ENCODE measurements at places on chromosomes 2 and 18. TPM values are rescaled to one million over a fixed set of nuclear protein-coding genes. Genes with fewer than 3 reads are reported as not detected.
A peak's percentile ranks its signal among the peaks of the same experiment; 100 is the strongest.

GRCh38 chr2:143068509-143068908, 60.7 kb upstream of the ARHGAP15 start:
- H3K27ac ChIP-seq, result no peak overlapping the region
- no peaks in the 10 kb centered on the region for H3K4me1 ChIP-seq
- DNase-seq, result no peak
- no peaks in the 10 kb centered on the region for H3K27me3 ChIP-seq

Gene CYS1
- 0.04 TPM for polyA plus RNA-seq

Gene PLEKHH2
- 3.1 TPM for polyA plus RNA-seq

Gene PRKAG3
- polyA plus RNA-seq, result not detected

GRCh38 chr2:121321476-121321875, 36.5 kb upstream of the TFCP2L1 start:
- no peaks in the 10 kb centered on the region for H3K36me3 ChIP-seq
- DNase-seq, result no peak
- peaks cover 12% of the 10 kb centered on the region for H3K4me1 ChIP-seq
- H3K4me3 ChIP-seq, result no peak overlapping the region
- no peaks in the 10 kb centered on the region for H3K27me3 ChIP-seq

Gene CDH19
- polyA plus RNA-seq, result not detected

Gene TMX3
- 12.9 TPM for polyA plus RNA-seq

- peak overlapping the region; percentile 80 for H3K4me3 ChIP-seq
- H3K36me3 ChIP-seq, result no peaks in the 10 kb centered on the region
- H3K27ac ChIP-seq, result no peak overlapping the region
- H3K4me1 ChIP-seq, result peaks cover 13% of the 10 kb centered on the region
- H3K27me3 ChIP-seq, result peaks cover 19% of the 10 kb centered on the region
Measured at GRCh38 chr18:75160364-75160763, 48.6 kb downstream of the PTGR3 start.

GRCh38 chr18:76491473-76491775, 3.6 kb downstream of the ZNF516 start:
- DNase-seq, result peak; percentile 41
- peak overlapping the region; percentile 84 for H3K4me3 ChIP-seq
- H3K27me3 ChIP-seq, result no peaks in the 10 kb centered on the region
- peaks cover 40% of the 10 kb centered on the region for H3K4me1 ChIP-seq
- no peaks in the 10 kb centered on the region for H3K36me3 ChIP-seq
- peak overlapping the region; percentile 100 for H3K27ac ChIP-seq

GRCh38 chr2:42984617-42985016, 192.2 kb upstream of the HAAO start:
- H3K4me3 ChIP-seq, result no peak overlapping the region
- no peaks in the 10 kb centered on the region for H3K36me3 ChIP-seq
- no peaks in the 10 kb centered on the region for H3K27me3 ChIP-seq
- H3K27ac ChIP-seq, result no peak overlapping the region
- DNase-seq, result no peak

- H3K27ac ChIP-seq, result no peak overlapping the region
- no peaks in the 10 kb centered on the region for H3K4me1 ChIP-seq
- 0 out of 3 replicates have a peak, but pooled peaks cover 6% of the 10 kb centered on the region for H3K27me3 ChIP-seq
- no peak overlapping the region for H3K4me3 ChIP-seq
Measured at GRCh38 chr2:27573452-27573851, 9.4 kb upstream of the ZNF512 start.

DNA sequence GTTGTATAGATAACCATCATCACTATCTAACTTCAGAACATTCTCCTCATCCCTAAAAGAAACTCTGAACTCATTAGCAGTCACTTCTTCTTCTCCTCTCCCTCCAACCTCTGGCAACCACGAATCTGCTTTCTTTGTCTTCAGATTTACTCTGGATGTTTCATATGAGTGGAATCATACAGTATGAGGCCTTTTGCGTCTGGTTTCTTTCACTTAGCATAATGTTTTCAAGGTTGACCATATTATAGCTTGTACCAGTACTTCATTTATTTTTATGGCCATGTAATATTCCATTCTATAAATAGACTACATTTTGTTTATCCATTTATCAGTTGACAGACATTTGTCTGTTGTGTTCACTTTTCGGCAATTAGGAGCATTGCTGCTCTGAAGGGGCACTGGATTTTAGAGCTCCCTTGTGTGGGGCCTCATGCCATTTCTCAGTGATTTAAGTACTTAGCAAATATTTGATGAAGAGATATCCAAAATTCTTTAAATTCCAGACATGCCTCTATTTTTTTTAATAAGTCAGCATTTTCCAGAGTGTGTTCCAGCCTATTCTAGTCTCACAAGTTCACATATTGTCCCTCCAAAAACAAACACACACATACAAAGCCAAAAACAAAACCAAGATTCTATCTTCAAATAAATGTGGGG, 22.5 kb upstream of the MAP3K20 start:
- no peak overlapping the region for H3K27ac ChIP-seq
- peak; percentile 70 for DNase-seq
- H3K27me3 ChIP-seq, result no peaks in the 10 kb centered on the region
- H3K4me3 ChIP-seq, result no peak overlapping the region

Gene ASB18
- not detected for polyA plus RNA-seq

DNA sequence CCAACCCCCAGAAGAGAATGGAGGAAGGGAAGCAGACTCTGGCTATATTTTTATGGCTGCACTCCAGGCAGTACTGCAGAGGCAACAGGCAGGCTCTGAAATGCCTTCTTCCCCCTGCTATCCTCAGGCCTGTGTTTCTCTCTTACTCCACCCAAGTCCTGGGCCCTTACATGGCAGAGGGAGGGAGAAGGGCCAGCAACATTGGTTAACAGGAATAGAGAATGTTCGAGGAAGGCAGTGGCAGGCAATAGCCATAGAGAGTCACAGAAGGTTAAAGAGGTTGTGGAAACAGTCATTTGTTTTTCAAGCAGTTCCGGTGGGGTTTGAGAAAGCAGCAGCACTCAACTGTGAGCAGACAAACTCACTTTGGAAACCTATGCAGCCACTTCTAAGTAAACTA, 15.1 kb upstream of the DARS1 start:
- H3K27me3 ChIP-seq, result no peaks in the 10 kb centered on the region
- H3K4me1 ChIP-seq, result no peaks in the 10 kb centered on the region
- no peak for DNase-seq

DNA sequence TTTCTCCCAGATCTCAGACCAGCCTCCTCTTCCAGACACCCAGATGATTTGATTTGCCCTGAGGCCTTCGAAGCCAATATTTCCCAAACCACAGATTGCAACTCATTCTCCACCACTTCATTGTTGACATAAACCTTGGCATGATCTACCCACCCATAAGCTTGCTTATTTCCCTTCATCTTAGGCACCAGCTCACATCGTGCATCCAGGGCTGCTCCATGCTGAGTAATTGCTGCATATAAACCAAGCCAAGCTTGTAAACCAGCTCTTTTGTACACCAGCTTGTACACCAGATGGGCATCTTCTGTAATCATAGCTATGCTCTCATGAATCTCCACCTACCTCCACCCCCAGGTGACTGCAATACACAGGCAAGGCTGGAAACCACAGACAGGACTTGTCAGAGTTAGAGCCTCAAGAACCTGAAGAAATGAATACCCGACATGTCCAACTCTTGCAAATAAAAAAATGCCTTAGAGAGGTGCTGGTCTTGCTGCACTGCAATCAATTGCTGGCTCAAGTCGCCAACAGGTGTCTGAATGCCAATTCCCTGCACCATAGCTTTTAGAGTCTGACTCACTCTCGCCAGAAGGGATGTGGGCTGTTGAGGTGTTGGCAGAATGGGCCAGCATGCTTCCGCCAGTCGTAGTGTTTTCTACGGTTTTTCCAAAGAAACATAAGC, 31.5 kb downstream of the TRABD2A start:
- H3K4me1 ChIP-seq, result no peaks in the 10 kb centered on the region
- H3K27me3 ChIP-seq, result peaks cover 6% of the 10 kb centered on the region
- H3K27ac ChIP-seq, result no peak overlapping the region

GRCh38 chr18:23551978-23552377, 34.3 kb downstream of the NPC1 start:
- no peak overlapping the region for H3K4me3 ChIP-seq
- no peak overlapping the region for H3K27ac ChIP-seq
- H3K36me3 ChIP-seq, result peaks cover 78% of the 10 kb centered on the region
- DNase-seq, result no peak
- peaks cover 73% of the 10 kb centered on the region for H3K4me1 ChIP-seq
- H3K27me3 ChIP-seq, result no peaks in the 10 kb centered on the region

DNA sequence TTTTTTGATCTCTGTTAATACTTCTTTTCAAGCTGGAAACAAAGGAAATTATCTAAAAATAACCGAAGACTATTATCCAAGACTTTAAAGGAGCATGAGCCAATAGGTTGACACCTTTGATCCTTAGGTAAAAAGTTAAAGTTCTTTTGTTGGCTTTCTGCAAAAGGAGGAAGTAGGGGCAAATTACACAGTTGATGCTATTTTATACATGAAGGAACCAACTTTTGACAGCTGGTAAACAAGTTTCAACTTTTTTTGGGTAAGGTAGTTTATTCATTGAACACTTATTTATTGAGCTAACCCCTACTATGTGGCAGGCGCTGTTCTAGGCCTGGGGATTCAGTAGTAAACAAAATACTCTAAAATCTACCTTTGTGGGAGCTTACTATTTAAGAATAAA, 66.6 kb upstream of the ZEB2 start:
- no peaks in the 10 kb centered on the region for H3K36me3 ChIP-seq
- DNase-seq, result no peak
- peaks cover 19% of the 10 kb centered on the region for H3K27me3 ChIP-seq
- no peak overlapping the region for H3K4me3 ChIP-seq

GRCh38 chr18:50973367-50974126, 5.7 kb downstream of the ELAC1 start:
- peaks cover 33% of the 10 kb centered on the region for H3K4me1 ChIP-seq
- H3K4me3 ChIP-seq, result no peak overlapping the region
- peak overlapping the region; percentile 16 for H3K27ac ChIP-seq
- DNase-seq, result peak; percentile 90

DNA sequence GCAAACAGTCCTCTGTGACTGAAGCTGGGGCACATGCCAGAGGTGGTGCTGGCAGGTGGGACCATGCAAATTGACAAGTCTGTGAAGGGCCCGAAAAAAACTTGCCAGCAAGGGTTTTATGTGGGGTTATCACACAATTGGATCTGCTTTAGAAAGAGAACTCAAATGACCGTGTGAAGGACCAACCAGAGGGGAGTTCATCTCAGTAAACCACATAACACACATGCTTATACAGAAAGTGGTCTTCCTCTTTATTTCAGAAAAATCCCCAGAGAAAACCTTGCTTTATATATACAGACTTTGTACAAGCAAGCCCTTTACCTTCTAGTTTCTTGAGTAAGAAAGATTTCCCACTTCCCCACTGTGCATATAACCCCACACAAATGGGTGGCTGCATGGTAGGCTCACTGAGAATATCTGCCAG, 46.7 kb downstream of the KIDINS220 start:
- no peaks in the 10 kb centered on the region for H3K4me1 ChIP-seq
- no peak overlapping the region for H3K27ac ChIP-seq
- peaks cover 18% of the 10 kb centered on the region for H3K36me3 ChIP-seq
- H3K4me3 ChIP-seq, result no peak overlapping the region
- no peaks in the 10 kb centered on the region for H3K27me3 ChIP-seq
- no peak for DNase-seq

DNA sequence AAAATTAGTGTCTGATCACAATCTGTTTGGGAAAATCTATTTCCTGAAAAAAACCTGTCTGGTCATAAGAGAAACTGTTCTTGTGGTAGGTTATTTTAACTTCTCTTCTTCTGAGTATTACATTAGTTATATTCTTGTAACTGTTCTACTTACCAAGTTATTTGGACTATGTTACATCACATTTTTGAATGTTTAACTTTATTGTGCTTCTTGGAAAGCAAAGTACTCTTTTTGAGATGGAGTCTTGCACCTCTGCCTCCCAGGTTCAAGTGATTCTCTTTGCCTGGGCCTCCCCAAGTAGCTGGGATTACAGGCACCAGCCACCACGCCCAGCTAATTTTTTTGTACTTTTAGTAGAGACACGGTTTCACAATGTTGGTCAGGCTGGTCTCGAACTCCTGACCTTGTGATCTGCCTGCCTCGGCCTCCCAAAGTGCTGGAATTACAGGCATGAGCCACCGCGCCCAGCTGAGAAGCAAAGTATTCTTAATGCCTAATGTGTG, 39.4 kb downstream of the AFTPH start:
- no peak for DNase-seq
- H3K27ac ChIP-seq, result no peak overlapping the region
- H3K27me3 ChIP-seq, result no peaks in the 10 kb centered on the region
- H3K4me3 ChIP-seq, result no peak overlapping the region
- 0 out of 3 replicates have a peak, but pooled peaks cover 4% of the 10 kb centered on the region for H3K36me3 ChIP-seq

Data from HepG2 (cell line).